Stimulated activated CD4-positive, alpha-beta T cell treated with anti-CD3 and anti-CD28 coated beads, Interleukin-1b, Interleukin-23, amount 100 ng/mL, for 24 hours (primary cell): ENCODE measurements at places on chromosomes 12 and 14.

- DNase-seq, result no peak
Measured at GRCh38 chr14:71680736-71681387, 251.4 kb upstream of the RGS6 start.

GRCh38 chr12:110546339-110546738 lies 36.8 kb downstream of the PPTC7 start:
- no peak for DNase-seq

DNA sequence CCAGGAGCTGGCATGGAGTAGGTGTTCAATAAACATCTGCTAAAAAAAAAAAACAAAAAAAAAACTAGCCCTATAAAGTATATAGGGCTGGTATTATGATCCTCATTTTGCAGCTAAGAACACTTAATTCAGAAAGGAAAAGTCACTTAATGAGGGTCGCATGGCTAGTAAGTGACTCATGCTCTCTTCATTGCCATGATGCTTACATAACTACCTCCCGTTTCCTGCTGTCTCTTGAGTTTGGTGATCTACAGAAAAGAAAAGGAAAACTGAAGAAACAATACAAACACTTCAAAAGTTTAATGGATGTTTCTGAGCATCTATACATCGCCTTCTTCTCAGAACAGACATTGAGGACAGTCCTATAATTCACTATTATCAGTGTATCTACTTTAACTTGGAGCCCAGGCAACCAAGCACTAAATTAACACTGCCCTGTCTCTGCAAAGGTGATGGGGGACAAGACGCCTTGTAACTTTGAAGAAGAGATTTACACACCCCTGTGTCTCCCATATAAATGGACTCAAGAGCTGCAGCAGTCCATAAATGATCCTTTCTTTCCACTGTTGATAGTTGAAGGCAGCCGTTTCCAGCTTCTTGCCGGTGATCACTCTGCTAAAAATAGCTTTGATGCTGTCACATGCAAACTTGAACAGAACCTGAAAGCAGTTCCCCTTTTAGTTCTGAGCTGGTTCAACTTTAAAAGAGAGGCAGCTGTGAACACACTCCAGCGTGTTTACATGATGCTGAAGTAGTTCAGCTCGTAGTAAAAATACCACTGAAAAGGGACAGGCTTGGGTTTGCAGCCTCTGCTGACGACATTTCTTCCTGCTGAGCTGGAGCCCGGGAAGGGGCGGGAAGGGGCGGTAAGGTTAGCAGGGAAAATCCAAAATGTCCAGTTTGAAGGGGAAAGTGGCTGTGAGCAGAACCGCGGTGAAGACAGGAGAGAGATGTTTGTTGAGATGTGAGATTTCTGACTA lies 113.3 kb downstream of the FOXN3 start:
- no peak for DNase-seq

DNA sequence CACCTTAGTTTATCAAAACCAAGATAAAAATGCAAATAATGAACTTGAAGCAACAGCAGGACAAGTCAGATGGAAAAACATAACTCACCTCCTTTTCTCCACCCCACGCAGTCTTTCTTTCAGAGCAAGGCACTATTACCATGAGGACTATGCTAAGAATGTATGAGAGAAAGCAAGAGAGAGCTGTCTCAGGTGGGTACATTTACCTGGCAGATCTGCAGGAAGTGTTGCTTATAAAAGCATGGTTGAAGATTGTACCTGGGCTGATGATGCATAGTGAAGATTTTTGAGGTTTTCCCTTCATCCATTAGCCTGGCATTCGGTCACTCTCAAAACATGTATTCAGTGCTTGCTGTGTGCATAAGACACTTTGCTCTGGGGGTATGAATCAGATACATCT lies 68.8 kb upstream of the IFNG-AS1 start:
- DNase-seq, result no peak
